Aorta (tissue), 5 donors: ENCODE measurements at places on chromosomes 7 and 10. TPM values are rescaled to one million over a fixed set of nuclear protein-coding genes. Genes with fewer than 3 reads are reported as not detected.

The STX1A gene
- 10.2 TPM for total RNA-seq

The LDB3 gene
- total RNA-seq, result 67.9 TPM

The ERCC6 gene
- 36.2 TPM for total RNA-seq

The BICC1 gene
- 46.8 TPM for total RNA-seq

DNA sequence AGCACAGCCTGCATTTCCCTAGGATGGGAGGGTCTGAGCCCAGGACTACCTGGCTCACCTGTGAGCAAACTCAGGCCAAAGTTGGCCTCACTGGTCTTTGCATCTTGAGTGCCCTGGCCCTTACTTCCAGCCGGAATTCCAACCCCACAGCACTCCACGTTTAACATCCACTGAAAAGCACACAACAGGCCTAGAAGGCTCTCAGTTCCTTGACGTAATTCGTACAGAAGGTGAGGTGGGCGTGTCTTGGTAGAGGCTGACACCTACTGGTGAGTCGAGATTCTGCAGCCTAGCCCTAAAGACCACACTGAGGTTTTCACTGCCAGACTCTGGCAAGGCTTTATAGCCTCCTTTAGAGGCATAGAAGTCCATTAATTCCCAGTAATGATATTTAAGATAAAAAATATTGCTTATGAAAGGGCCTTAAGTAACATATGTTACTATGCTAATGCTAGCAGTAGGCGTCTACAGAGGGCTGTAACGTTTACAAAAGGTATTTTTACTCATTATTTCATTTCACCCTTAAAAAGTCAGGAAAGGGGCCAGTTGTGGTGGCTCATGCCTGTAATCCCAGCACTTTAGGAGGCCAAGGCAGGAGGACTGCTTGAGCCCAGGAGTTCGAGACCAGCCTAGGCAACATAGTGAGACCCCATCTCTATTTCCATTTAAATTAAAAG lies 95.8 kb downstream of the HIP1 start:
- no peak for DNase-seq
- no peak overlapping the region for H3K4me3 ChIP-seq
- H3K27me3 ChIP-seq, result no peaks in the 10 kb centered on the region
- H3K27ac ChIP-seq, result no peak overlapping the region

DNA sequence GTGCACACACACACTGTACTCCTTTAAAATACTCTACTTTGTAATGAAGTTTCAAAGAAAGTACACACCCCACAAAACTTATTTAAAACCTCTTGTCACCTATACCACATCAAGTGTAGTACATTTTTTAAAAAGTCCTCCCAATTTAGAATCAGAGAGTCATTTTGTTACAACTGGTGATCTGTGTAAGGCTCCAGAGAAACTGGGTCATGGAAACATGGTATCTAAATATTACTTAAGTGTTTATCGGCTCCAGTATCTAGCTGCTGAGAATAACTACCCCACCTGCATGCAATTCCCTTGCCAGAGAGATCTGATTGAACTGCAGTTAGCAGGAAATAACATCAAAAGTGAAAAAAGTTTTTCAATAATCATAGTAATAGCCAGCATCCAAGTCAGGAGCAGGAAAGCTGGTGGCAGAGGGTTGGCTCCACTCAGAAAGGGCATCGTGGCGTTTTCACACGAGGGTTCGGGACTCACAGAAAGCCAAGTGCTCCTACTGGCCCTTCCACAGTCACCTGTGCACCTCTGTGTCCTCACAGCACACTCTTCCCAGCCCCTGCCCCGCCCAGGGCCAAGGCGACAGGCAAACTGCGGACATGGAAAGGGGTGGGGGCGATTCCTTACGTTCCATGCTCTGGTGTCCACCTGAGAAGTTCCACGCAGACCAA lies 6.5 kb downstream of the RGS10 start:
- H3K27me3 ChIP-seq, result no peaks in the 10 kb centered on the region
- no peaks in the 10 kb centered on the region for H3K36me3 ChIP-seq
- DNase-seq, result no peak
- no peak overlapping the region for H3K4me3 ChIP-seq
- H3K27ac ChIP-seq, result no peak overlapping the region
- no peaks in the 10 kb centered on the region for H3K4me1 ChIP-seq

DNA sequence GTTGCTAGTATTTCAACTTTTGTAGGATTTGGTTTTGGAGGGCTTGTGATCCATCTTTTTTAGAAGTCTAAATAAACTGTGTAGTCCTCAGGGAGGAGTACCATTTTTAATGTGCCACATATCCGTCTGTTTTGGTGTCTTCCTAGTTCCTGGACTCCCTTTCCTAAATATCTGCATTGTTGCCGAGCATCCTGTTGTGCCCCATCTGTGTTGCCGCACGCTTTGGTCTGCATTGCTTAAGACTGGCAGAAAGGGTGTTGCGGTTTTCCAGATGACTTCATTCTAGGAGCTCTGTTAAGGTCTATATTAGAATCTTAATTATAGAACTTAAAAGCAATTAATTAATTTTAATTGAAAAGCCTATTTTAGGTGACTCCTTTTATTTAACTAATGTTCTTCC lies 49.4 kb downstream of the RBM33 start:
- peaks cover 2% of the 10 kb centered on the region for H3K4me1 ChIP-seq
- no peak overlapping the region for H3K4me3 ChIP-seq
- H3K27ac ChIP-seq, result no peak overlapping the region
- no peak for DNase-seq
- H3K27me3 ChIP-seq, result no peaks in the 10 kb centered on the region

DNA sequence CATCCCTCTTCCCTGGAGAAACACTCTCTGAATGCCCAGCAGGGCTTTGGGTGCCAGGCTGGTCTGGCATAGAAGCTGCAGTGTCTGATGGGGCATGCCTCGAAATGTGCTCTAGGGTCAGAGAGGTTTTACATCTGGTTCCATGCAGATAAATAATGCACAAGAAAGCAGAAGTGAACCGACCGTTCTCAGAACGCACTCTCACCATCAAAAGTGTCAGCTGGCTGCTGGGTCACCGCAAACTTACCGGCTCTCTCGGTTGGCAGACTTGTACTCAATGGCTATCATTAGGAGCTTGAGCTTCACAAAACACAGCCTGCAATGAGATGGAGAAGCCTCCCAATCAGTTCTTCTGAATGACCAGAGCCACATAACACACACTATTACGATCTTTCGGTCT lies 610.0 kb downstream of the KCNMA1 start:
- no peak overlapping the region for H3K27ac ChIP-seq
- DNase-seq, result no peak
- H3K27me3 ChIP-seq, result no peaks in the 10 kb centered on the region
- no peaks in the 10 kb centered on the region for H3K36me3 ChIP-seq

- peaks cover 2% of the 10 kb centered on the region for H3K36me3 ChIP-seq
- H3K4me1 ChIP-seq, result no peaks in the 10 kb centered on the region
- no peak for DNase-seq
- H3K4me3 ChIP-seq, result no peak overlapping the region
- H3K27ac ChIP-seq, result no peak overlapping the region
Measured at GRCh38 chr10:70221030-70221429, 12.2 kb downstream of the PPA1 start.

GRCh38 chr10:43818687-43819086 lies 170.0 kb upstream of the ZNF32 start:
- DNase-seq, result no peak
- H3K27ac ChIP-seq, result no peak overlapping the region
- H3K4me3 ChIP-seq, result no peak overlapping the region

- H3K4me1 ChIP-seq, result no peaks in the 10 kb centered on the region
- no peak for DNase-seq
- no peaks in the 10 kb centered on the region for H3K27me3 ChIP-seq
Measured at GRCh38 chr7:20787660-20788419, 1.2 kb upstream of the SP8 start.

DNA sequence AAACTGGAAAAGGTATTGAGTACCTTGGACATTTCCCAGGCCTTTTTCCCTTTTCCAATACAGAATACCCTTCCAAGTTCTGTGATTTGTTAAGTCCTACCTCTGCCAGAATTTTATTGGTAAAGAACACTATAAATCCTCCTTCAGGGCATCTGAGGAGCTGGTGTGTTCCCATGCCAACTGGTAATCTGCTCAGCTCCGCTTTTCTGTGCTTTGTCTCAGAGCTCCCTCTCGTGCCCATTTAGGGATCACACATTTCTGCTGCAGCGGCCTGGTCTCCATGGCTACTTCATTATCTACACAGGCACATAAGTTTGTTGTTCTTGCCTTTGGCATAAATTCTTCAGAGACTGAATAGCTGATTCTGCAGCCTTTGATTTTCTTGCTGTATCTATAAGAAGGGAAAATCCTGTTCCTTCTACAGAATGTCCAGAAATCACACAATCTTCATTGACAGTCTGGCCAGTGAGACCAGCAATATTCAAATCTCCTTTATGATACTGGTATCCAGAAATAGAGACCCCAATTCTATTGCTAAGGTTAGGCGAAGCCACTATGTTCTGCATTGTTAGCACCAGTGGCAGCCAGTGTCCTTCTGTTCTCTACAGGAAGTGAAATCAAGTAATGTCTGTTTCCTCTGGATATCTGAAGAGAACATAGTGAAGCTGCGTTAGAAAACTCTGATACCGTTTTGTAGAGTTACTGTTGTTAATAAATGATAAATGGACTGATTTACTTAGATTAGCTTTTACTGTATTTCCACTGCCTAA lies 51.9 kb downstream of the DENND11 start:
- H3K27me3 ChIP-seq, result no peaks in the 10 kb centered on the region
- DNase-seq, result peak; percentile 71
- no peak overlapping the region for H3K27ac ChIP-seq
- peaks cover 5% of the 10 kb centered on the region for H3K4me1 ChIP-seq

GRCh38 chr10:29102233-29102632 lies 186.6 kb upstream of the LYZL1 start:
- no peaks in the 10 kb centered on the region for H3K36me3 ChIP-seq
- H3K4me1 ChIP-seq, result no peaks in the 10 kb centered on the region
- no peak overlapping the region for H3K27ac ChIP-seq
- H3K27me3 ChIP-seq, result no peaks in the 10 kb centered on the region
- DNase-seq, result no peak

DNA sequence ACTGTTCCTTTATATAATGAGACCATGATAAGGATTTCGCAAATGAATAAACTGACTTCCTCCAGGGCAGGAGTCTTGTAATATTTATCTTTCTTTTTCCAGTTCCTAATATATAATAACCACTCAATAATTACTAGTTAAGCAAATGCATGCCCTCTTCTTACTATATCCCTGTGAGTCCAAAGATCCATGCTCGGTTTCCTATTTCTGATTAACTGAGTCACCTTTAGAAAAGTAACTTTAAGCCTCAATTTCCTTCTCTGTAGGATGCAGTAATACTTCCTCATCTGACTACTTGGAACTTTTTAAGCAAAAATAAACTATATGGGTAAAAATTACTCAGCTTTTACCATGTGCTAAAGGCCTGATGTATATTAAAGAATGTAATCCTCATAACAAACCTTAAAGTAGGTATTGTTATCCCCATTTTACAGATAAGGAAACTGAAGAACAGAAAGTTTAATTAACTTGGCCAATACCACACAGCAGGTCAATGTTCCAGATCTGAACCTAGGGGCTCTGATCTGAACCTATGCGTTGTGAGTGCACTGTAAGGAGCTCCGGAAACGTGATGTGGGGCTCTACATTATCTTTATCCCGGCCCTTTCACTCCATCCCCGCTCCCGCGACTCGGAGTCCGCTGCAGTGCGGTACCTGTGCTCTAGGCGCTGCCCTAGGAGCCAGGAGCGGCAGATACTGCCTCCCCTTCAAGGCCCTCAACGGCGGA lies 458 bp downstream of the COX15 start:
- H3K36me3 ChIP-seq, result peaks cover 1% of the 10 kb centered on the region
- H3K4me3 ChIP-seq, result peak overlapping the region; percentile 50
- no peaks in the 10 kb centered on the region for H3K27me3 ChIP-seq
- no peak for DNase-seq
- H3K4me1 ChIP-seq, result no peaks in the 10 kb centered on the region

DNA sequence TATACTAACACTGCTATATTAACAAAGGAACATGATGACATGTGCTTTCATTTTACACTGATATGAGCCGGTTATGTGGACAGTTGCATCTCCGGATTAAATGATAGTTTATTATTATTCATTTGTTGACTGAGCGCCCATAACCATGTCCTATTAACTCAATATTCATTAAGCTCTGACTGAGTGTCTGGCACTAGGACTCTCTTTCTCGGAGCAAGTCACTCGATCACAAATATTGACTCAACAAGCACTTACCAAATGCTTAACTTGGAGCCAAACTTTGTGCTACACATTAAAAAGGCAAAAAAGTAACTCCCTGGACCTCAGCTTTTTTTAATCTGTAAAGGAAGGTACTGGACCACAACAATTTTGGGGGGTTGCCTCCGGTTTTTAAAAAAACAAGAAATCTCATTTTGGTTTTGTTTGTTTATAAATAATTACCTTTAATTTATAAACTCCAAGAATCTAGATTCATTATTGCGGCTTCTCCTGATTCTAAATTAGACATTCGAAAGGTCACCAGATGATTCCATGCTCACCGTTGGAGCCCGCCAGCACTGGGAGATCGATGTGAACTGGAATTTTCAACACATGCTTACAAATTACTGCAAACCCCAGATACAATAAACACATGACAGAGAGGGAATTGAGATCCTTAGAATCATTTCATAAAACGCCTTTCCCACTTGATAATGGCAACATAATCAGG lies 8.9 kb upstream of the LYZL1 start:
- no peak for DNase-seq
- H3K27me3 ChIP-seq, result peaks cover 1% of the 10 kb centered on the region
- H3K36me3 ChIP-seq, result no peaks in the 10 kb centered on the region
- no peak overlapping the region for H3K27ac ChIP-seq
- no peak overlapping the region for H3K4me3 ChIP-seq
- H3K4me1 ChIP-seq, result no peaks in the 10 kb centered on the region
